ENCODE measurements at places on chromosomes 12 and 14. TPM values are rescaled to one million over a fixed set of nuclear protein-coding genes. Genes with fewer than 3 reads are reported as not detected.
A peak's percentile ranks its signal among the peaks of the same experiment; 100 is the strongest.

The CCDC88C gene
- total RNA-seq: 89.9 TPM

The RFX4 gene
- total RNA-seq: not detected

The YAF2 gene
- 40.7 TPM for total RNA-seq

GRCh38 chr12:4975574-4975973 is 65.9 kb downstream of the KCNA1 start:
- no peak overlapping the region for H3K27ac ChIP-seq
- H3K36me3 ChIP-seq: no peaks in the 10 kb centered on the region
- no peak for DNase-seq
- H3K4me1 ChIP-seq: no peaks in the 10 kb centered on the region
- H3K27me3 ChIP-seq: peaks cover 6% of the 10 kb centered on the region

The FOXG1 gene
- total RNA-seq: not detected

GRCh38 chr12:110577864-110578693 is 5.0 kb downstream of the PPTC7 start:
- H3K27me3 ChIP-seq: no peaks in the 10 kb centered on the region
- peaks cover 59% of the 10 kb centered on the region for H3K4me1 ChIP-seq
- H3K27ac ChIP-seq: peak overlapping the region; percentile 97

The GPRC5D gene
- not detected for total RNA-seq

GRCh38 chr14:95935228-95935822 is 58.7 kb downstream of the TUNAR start:
- H3K4me3 ChIP-seq: no peak overlapping the region
- no peak overlapping the region for H3K27ac ChIP-seq
- DNase-seq: peak; percentile 72

DNA sequence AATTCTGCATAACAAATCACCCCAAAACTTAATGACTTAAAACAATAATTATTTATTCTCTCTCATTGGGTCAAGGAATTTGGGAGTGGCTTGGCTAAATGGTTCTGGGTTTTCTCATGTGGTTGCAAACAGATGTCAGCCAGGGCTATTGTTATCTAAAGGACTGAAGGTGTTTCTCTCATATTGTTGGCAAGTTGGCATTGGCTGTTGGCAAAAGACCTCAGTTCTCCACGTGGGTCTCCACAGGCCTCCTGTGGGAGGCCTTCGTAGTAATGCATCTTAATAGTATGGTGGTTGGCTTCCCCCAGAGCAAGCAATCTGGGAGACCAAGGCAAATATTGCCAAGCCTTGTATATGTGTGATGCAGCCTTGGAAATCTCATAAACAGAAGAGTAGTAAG is 14.4 kb downstream of the GALNT16 start:
- H3K27ac ChIP-seq: no peak overlapping the region
- DNase-seq: no peak
- no peak overlapping the region for H3K4me3 ChIP-seq

DNA sequence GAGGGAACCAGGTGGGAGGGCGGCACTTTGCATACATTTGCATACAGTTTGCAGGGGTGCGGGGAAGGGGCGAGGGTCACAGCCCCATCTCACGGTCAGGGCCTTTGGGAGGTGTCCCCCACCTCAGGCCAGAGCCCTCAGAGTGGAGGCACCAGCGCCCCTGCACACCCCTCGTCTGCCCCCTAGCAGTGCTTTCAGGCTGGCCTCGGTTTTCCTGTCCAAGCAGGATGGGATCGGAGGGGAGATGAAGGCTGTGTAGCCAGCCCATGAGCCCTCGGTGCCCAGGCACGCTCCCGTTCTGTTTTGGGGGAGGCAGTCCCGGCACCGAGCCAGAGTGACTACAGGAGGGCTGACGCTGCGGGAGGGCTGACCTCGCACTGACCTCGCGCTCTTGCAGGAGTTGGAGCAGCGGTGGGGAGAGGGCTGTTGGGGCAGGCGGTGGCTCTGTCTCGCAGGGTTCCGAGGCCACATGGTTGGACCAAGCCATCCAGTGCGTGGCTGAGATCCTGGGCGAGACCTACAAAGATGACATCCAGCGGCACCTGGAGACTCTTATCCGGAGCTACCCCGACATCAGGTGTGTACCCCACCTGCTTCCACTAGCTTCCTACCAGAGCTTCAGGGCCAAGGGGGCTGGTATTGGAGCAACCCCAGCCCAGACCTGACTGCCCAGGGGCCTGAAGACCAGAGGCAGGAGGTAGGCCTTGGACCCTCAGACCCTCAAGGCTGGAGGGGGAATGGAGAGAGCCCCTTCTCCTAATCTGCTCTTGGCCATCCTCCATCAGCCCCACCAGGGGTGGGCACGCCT is 13.6 kb downstream of the EXOC3L4 start:
- no peak for DNase-seq
- H3K36me3 ChIP-seq: no peaks in the 10 kb centered on the region

DNA sequence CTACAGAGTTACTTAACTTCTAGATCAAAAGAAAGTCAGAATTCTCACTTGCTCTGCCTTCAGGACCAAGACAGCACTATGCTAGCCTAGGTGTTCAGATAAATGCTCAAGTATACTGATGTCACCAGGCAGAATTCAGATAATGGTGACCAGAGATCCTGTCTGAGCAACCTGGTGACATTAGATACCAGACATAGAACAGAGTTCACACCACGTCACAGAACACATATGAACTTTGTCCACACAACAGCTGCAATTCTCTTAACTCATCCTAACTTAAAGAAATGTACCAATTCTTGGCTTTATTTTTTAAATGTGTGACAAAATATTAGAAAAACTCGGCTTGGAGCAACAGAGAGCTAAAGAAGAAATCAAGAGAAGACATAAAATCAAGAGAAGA is 58.1 kb downstream of the GCH1 start:
- no peak for DNase-seq
- peaks cover 46% of the 10 kb centered on the region for H3K36me3 ChIP-seq
- H3K27me3 ChIP-seq: no peaks in the 10 kb centered on the region
- no peak overlapping the region for H3K27ac ChIP-seq

DNA sequence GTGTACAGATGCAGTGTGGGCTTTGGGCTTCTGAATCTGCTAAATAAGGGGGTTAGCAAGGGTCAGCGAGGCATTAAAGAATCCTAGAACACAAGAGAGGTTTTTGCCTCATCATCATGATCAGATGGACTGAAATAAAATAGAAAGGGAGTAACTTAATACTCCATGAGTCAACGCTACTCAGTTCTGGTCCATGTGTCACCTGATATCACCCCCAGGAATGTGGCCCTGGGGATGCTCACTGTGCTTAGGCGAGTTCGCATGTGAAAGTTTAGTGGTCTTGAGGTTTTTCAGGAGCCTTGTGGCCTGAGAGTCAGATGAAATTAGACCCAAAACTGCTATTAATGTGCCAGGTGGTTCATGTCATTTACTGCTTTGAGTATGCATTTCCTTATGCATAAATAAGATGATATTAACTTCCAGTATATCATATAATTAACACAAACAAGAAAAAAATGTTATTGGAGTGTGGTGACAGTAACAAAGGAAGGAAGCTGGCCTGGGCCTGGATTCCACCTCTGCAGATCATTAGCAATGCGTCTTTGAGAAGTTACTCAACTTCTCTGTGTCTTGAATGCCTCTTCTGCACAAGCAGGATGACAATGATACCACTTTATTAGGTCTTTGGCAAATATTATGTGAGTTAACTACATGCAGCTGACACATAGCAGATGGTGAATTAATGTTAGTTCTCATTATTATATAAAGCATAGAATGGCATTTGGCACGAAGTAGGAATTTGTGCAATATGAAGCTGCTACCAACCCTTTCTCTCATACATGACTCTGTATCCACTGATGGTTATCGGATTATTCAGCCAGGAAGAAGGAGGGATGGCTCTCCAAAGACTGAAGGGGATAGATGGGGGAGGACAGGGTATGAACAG is 1272.6 kb downstream of the AACS start:
- no peaks in the 10 kb centered on the region for H3K4me1 ChIP-seq
- H3K4me3 ChIP-seq: no peak overlapping the region
- no peak overlapping the region for H3K27ac ChIP-seq

GRCh38 chr12:24404086-24404815 is 454.8 kb upstream of the SOX5 start:
- H3K4me3 ChIP-seq: no peak overlapping the region
- no peaks in the 10 kb centered on the region for H3K36me3 ChIP-seq
- no peak overlapping the region for H3K27ac ChIP-seq
- peaks cover 5% of the 10 kb centered on the region for H3K4me1 ChIP-seq

DNA sequence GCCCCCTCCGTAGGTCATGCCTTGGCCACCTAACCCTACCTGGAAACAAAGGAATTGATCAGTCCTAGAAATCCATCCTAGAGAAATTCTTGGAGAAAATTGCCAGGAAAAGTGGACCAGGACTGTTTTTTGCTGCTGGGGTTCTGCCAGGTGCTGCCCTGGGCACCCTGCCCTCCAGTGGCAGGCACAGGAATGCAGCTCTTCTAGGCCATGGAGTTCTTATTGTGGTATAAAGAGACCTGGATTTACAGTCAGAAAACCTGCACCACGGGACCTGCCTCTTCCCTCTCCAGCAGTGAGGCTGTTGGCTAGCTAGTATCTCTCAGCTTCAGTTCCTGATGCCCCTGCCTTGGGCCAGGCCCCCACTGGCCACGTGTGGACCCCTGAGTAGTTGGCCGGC is 59.7 kb downstream of the SLC24A4 start:
- H3K4me1 ChIP-seq: no peaks in the 10 kb centered on the region
- no peak overlapping the region for H3K4me3 ChIP-seq
- no peaks in the 10 kb centered on the region for H3K36me3 ChIP-seq
- H3K27ac ChIP-seq: no peak overlapping the region
- DNase-seq: no peak

GRCh38 chr14:20350860-20351259 is 7.4 kb downstream of the PARP2 start:
- no peaks in the 10 kb centered on the region for H3K27me3 ChIP-seq
- no peak overlapping the region for H3K27ac ChIP-seq
- no peak overlapping the region for H3K4me3 ChIP-seq
- no peak for DNase-seq
- no peaks in the 10 kb centered on the region for H3K4me1 ChIP-seq

DNA sequence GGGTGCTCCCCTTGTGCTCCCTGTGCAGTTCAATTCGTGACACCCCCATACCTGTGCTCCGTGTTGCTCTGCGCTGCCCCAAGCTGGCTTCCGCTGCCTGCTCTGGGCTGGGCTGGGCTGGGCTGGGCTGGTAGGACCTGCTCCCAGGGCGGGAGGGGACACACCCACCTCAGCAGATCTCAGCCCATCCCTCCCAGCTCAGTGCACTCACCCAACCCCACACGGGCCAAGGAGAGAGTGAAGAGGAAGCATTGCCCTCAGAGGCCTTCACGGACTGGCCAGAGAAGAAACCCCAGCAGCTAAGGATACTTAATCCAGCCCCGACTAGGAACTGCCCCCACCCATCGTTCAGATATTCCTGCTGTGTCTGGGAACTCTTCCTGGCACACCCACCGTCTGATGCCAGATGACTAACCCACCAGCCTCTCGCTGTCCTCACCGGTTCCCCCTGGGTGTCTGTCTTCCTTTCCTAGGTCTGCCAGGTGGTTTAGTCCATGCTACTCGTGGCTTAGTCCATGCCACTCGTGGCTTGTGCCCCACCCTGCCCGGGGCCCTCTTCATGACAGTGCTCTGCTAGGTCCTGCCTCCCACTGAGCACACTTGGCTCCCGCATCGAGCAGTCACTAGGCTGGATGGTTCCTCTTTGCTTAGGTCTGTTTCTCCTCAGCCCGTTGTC is at the start of gene LPAR5:
Gene LPAR5 (minus strand): TSS at position 104 of the 676 bp plus-strand sequence. CDS start 14,711 bp downstream, outside the sequence.
- no peaks in the 10 kb centered on the region for H3K36me3 ChIP-seq
- H3K27ac ChIP-seq: peak within 1 kb of the TSS; percentile 87
- peaks cover 1% of the 10 kb centered on the region for H3K27me3 ChIP-seq

DNA sequence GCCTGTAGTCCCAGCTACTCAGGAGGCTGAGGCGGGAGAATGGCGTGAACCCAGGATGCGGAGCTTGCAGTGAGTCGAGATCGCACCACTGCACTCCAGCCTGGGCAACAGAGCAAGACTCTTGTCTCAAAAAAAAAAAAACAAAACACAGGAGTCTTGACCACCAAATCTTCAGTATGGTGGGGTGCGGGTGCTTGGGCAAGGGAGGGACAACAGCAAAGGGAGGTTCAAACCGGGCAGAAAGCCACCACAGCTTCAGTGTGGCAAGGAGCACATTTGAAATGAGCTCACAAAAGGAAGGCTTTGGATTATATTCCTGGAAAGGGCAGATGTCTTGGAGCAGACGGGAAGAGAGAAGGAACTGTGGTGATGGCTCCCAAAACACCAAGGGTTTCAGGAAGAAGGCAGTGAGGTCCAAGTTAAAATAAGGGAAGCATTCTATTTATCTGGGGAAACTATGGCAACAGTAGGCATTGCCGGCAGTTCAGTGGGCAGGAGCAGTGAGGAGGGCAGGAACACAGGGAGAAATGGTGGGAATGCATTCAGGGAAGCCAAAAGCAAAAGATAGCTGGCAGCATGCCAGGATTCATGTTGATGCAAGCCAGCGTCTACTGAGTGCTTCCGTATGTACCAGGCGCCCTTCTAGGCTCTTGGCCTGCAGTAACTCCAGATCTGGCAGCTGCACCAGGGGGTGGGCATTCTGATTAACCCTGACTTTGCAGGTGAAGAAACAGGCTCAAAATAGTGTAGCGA is 51.0 kb upstream of the SRSF5 start:
- no peaks in the 10 kb centered on the region for H3K27me3 ChIP-seq
- peaks cover 53% of the 10 kb centered on the region for H3K36me3 ChIP-seq
- peak overlapping the region; percentile 65 for H3K4me3 ChIP-seq
- DNase-seq: peak; percentile 70
- H3K4me1 ChIP-seq: peaks cover 73% of the 10 kb centered on the region
- peak overlapping the region; percentile 88 for H3K27ac ChIP-seq

The ALDH6A1 gene
- total RNA-seq: 10.8 TPM

The OAS1 gene
- total RNA-seq: 28.0 TPM

The GLS2 gene
- total RNA-seq: 2.4 TPM

GRCh38 chr12:67697967-67698366 is 49.4 kb downstream of the DYRK2 start:
- peaks cover 40% of the 10 kb centered on the region for H3K4me1 ChIP-seq
- no peaks in the 10 kb centered on the region for H3K36me3 ChIP-seq
- H3K27ac ChIP-seq: peak overlapping the region; percentile 65
- no peak for DNase-seq

DNA sequence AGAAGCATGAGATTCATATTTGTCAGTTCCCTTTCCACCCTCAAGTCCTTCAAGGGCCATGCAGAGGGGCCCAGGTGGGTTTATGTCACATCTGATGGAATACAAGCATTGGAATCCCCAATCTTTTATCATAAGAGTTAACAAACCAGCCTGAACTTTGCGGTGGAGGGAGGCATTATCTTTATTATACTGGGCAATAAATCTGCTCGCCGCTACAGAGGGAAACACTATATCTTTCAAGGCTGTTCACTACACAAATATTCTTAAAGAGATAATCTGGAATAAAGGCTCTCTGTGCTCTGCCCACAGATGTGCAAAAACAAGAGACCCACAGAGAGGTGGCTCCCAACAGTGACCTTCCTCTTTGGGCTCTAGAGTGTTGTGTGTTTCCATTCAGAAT is 153.6 kb upstream of the PLEKHA5 start:
- H3K4me3 ChIP-seq: no peak overlapping the region
- no peak overlapping the region for H3K27ac ChIP-seq
- H3K4me1 ChIP-seq: no peaks in the 10 kb centered on the region
- H3K27me3 ChIP-seq: no peaks in the 10 kb centered on the region

The TC2N gene
- total RNA-seq: 18.6 TPM
